ENCODE measurements at places on chromosomes 3 and 15.

- DNase-seq = no peak
These were observed 205.3 kb downstream of the CTNNB1 start for GRCh38 chr3:41404582-41404981.

DNA sequence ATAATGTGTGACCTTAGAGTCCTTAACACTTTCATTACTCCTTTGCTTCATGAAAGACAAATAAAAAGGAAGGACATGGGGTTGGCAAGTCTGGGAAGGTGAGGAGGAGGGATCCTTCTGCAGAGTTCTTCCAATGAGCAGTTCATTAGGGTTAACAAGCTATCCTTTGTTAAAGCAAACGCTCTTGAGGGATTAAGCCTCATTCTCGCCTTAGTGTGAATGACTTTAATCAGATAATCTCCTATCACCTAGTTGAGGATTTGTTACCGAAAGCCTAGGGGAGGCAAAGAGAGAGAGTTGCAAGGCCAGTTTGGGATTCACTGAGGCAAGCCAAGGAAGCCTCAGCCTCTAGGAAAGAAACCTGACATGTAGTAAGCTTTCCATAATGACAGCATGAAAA is 7.4 kb upstream of the MBNL1 start:
- DNase-seq = no peak

- DNase-seq = peak; percentile 54
These were observed 371.6 kb downstream of the MCTP2 start for GRCh38 chr15:94602754-94603470.

GRCh38 chr3:59734061-59734460 is 684.2 kb upstream of the CFAP20DC start:
- DNase-seq = no peak

DNA sequence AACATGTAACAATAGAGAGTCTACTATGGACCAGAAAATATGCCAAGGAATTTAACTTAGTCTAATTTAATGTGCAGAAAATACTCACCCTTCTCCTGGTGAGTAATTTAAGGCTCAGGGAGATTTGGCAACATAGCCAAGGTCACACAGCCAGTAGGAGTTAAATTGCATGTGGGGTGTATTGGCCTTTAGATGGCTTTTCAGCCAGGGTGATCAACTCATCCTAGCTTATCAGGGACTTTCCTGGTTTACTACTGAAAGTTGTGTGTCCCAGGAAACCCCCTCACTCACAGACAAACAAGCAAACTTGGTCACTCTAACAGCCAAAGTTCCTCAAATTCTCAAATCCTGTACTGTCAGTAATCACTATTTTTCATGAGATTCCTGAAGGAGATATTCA is 2.6 kb upstream of the SLC9A9 start:
- DNase-seq = no peak

GRCh38 chr3:151866711-151867410 is 6.6 kb upstream of the SUCNR1 start:
- DNase-seq = no peak

- no peak for DNase-seq
These were observed 187.4 kb downstream of the FOXP1 start for GRCh38 chr3:71395927-71396695.

DNA sequence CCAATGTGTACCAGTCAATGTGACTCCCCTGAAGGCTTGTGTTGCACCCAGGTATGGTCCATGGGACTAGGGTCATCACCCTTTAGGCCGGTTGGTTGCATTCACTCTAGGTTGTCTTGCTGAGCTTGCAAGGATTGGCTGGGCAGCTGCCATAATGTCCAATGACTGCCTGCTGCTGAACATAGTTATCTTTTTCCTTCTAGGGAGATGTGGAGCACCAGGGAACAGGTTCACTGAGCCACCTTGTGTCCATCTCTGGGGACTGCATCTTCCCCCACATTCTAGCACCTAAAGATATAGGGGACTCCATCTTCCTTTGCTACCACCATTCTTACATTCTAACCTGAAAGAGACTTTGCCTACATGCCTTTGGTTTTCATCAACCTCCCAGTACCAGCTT is 580.4 kb upstream of the TBL1XR1 start:
- peak; percentile 30 for DNase-seq

DNA sequence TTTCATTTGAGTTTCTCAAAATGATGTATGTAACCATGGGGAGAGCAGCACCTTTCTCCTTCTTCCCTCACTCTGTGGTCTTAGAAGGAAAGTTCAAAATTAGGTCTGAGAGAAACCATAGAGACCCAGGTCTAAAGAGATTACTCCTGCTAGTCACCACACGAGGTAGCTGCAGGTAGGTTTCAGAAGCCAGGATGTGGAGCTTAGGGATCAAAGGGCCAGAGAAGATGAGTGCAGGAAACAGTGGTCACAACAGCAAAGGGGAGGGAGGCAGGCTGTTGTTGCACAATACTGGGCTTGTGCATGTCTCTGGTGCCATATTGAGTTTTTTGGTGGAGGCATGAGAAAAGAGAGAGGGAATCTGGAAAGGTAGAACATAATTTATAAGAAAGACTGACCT is 583.6 kb downstream of the AGBL1 start:
- DNase-seq = no peak

GRCh38 chr3:108959017-108959416 is 5.3 kb upstream of the GUCA1C start:
- DNase-seq = no peak

GRCh38 chr15:98202256-98202655 is 241.8 kb downstream of the ARRDC4 start:
- DNase-seq = no peak

- DNase-seq = no peak
These were observed 96.5 kb upstream of the TSPAN3 start for GRCh38 chr15:77167406-77167805.

DNA sequence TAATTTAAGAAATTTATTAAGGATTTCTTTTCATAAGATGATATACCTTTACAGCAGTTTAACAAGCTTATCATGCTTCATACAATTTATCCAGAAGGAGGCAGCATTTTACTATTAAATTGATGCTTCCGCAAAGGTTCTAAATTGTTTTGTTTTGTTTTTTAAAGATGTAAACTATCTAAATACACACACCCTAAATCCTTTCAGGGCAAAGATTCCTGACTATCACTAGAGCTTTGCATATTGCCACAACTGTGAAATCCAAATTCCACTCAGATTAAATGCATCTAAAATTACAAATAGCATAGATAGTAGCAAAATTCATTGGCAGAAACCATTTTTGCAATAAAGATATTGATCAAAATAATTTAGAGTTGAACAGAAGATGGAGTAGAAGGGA is 44.5 kb upstream of the CCNL1 start:
- DNase-seq = no peak

DNA sequence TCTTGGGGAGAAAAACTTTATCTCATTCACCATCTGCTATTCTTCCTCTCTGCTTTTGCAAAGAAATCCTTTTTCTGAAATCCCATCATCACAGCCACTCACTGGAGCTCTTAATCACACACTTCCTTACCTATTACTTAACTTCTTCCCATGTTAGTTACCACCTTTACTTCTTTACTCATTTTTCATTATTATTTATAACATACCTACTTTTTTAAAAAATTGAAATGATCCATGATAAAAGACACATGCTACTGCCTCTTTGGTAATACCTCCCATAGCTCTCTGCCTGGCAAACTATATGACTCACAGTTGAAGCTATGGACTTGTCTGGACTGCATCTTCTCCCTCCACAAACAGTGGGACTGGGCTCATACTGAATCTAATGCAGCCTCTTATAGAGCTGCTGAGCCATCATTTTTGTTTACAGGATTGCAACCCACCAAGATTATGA is 150.3 kb downstream of the TNIK start:
- DNase-seq = no peak

DNA sequence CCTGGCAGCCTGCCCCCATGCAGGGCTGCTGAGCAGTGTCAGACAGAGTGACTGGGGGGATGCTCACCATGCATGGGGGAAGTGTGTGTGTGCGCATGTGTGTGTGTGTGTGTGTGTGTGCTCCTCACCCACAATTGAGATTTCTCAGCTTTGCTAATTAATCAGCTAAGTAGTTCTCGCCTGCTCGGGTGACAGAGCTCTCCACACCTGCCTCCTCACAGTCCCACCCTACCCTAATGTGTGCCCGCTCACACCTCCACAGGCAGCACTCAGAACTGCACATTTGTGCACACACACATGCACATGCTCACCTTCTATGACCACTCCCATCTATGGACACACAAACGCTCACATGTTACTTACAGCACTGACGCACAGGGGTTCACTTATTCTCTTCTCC is 37.3 kb downstream of the CACNA2D2 start:
- DNase-seq = no peak

DNA sequence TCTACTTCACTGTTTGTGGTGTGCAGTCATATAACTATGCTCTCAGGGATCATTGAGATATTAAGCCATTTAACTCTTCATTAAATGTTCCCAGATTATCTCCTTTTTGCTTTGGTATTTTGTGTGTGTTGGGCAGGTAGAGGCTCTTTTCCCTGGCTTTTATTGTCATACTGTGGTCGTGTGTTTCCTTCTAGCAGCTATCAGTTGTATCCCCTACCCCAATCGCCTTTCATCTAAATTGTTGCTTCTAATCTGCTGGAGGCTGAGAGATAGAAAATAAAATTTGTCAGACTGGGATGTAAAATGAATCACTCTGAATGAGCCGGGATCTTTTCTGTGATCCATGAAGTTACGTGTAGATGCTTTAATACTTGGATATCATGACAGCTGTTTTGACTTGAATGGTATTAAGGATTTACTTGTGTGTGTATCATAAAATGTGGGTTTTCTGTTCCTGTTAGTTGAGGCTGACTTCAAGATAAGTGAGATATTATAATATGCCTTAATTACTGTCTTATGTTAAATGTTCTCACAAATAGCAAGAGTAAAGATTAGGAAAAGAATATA is 9.2 kb downstream of the NFKBIZ start:
- no peak for DNase-seq

GRCh38 chr3:155356594-155357370 is 63.3 kb upstream of the STRIT1 start:
- no peak for DNase-seq

- DNase-seq = no peak
These were observed 307.7 kb downstream of the RPLP1 start for GRCh38 chr15:69760258-69760845.

DNA sequence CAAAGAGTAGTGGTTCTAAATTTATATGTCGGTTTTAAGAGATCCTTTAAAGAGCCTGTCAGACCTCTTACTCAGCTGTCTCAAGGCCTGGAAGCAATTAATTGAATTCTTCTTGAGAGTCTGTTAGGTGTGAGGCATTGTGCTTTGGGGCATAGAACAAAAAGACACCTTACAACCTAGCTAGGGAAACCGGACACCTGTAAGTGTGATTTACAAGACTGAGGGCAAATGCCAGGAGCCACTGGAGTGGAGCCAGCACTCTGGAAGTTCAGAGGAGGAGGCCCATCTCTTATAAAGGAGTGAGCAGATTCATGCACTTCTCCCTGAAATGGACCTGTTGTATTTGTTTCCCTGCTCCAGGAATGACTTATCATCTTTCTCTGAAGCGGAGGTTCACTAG is 97.7 kb upstream of the NUDT16 start:
- peak; percentile 86 for DNase-seq

GRCh38 chr15:41937568-41937923 is 34.8 kb downstream of the EHD4 start:
- DNase-seq = no peak
